ENCODE measurements at places on chromosomes 6 and 20.

DNA sequence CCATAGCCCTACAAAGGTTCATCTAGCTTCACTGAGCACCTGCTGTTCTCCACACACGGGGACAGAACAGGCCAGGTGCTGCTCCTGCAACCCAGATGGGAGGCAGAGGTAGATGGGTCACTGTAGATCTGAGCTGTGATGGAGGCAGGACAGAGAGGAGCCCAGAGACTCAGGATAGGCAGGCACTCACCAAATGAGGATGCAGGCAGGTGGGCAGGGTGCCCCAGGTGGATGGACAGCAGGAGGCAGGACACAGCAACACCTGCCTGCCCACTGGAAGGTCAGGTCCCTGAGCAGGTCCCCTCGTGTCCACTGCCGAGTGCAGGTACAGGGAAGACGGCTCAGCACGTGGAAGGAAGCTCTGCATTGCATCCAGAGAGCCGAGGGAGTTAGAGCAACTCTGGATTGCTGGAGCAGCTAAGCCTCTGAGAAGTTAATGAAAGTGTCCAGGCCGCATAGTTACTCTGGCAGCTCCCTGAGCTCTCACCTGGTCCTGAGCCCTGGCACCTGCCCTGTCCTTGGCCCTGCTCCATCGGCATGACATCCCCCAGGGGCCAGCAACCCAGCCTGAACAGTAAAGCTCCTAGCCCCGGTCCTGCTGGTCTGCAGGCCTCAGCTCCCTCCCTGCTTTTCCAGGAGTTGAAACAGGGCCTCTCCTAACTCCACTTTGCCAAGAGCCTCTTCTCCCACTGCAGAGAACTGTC, 4.9 kb upstream of the YTHDF1 start:
- DNase-seq, result no peak

- no peak for DNase-seq
Observed at GRCh38 chr20:52812231-52812847, 159.8 kb upstream of the TSHZ2 start.

DNA sequence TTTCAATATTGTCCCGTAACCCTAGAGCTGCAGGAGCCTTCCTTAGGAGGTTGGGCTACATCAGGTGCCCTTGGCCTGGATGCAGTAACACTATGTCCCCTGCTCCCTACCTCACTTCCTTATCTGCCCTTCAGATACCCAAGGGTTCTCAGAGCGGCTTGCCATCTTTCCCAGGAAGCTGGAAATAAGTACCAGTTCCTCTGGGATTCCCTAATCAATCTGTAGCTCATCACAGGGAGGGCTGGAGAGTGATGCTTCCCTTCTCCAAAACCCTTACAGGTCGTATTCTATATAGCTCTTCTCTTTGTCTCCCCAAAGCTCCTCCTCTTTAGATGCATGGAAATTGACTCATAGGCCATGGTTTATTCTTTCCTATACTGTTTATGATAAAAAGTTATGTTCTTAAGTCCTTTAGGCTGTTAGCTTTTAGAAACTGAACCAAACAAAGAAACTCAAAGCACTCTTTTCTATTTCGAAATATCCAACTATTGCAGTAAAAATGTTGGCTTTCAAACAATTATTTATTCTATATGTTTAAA, 4.2 kb downstream of the MYCT1 start:
- no peak for DNase-seq

DNA sequence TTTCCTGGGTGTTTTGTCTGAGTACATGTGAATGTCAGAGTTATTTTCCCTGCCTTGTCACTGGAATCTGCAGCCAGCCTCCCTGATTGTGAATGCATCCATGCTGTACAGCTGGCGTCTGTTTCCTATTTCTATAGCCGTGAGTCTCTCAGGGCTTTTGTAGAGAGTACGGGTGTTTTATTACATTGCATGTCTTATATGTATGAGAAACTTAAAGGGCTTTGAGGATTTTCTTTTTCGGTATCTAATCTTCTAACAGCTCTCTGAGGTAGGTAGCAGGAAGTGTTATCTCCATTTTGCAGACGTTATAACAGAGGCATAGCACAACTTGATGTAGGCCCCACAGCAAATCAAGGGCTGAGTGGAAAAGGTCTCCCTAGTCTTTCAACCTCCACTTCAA, 272.9 kb downstream of the PRL start:
- no peak for DNase-seq

- no peak for DNase-seq
Observed at GRCh38 chr20:2210646-2211552, 84.9 kb upstream of the TGM3 start.

GRCh38 chr6:35093118-35093445, 48.1 kb downstream of the TCP11 start:
- DNase-seq, result no peak

GRCh38 chr6:109002051-109002697, 92.5 kb downstream of the SESN1 start:
- no peak for DNase-seq

DNA sequence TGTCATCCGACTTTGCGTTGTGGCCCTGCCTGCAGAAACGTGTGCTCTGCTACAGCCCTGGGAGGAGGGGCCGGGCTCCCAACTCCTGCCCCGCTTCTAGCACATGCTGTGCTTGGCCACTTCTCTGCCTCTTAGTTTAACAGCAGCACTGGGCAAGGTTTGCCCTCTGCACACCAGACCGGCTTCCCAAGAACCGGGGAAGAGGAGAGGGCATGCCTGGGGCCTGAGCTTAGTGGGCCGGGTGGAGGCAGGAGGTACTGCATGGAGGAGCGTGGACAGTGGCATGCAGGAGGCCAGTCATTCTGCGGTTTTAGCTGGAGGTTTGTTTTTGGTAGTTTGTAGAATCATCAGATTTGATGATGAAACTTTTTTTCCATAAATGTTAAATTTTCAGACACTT, 45.5 kb downstream of the CEP43 start:
- no peak for DNase-seq

- DNase-seq, result no peak
Observed at GRCh38 chr6:161274488-161274858, 612 bp upstream of the AGPAT4 start.

DNA sequence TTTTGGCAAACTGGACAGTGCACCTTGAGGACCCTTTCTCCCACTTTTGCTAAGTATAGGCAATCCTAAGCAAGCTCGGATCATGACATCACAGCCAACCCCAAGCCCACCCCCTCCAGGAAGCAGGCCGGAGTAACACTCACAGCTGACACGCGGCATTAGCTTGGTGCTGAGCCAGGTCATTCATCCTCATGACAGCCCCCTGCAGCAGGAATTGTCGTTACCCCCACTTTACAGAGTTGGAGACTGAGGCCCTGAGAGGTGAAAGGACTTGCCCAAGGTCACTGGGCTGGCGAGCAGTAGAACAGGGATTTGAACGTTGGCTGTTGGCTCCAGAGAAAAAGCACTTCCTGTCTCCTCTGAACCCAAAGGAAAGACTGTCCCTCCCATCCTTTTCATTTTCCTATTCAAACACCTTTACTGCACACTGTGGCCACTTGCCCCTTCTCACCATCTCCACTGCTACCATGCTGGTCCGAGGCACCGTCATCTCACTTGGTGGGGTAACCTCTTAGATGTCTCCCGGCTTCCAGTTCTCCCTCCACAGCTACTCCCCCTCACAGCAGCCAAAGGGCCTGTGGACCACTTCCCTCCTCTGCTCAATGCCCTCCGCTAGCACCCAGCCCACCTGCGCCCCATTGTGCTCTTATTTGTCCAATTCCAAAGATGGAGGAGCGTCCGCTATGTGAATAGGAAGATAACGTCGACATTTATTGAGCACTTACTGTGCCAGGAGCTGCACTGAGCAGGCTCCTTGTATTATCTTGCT, 84.7 kb downstream of the PREX1 start:
- no peak for DNase-seq

DNA sequence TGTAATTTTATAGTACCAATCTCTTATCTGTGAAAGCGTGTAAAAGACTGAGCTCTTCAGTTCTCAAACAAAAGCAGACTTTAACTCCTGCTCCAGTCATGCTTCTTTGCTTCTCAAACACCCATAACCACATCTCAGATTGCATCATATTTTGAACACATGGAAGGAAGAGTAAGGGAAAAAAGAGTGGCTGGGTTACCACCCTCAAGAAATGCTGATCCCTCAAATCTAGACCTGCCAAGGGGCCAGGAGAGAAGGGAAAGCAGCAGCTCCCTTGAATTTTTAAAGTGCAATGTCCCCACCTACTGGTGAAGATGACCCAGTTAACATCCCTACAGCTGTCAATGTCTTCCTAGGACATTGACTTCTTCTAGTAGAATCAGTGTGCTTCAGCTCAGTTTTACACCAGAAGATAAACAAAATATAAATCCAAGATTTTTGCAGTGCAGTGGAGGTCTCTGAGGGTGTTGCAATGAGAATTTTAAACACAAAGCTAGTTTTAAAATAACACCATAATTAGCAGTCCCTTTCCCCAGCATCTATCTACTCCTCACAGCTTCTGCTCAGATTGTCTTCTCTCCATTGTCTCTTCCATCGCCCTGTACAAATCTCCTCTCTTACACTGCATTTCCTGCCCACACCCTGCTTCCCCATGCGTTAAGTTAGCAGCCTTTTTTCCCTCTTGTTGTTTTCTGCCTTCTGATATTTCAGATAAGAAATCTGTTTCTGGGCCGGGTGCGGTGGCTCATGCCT, 22.6 kb upstream of the HLA-DQB2 start:
- no peak for DNase-seq

- no peak for DNase-seq
Observed at GRCh38 chr6:29142309-29142708, 28.4 kb upstream of the OR2J2 start.

Data from stimulated activated CD8-positive, alpha-beta memory T cell treated with anti-CD3 and anti-CD28 coated beads, Interleukin-12 subunit alpha, Interleukin-12 subunit beta, amount 100 ng/mL, for 1 hour (primary cell).